ENCODE measurements at places on chromosomes 16 and 17. TPM values are rescaled to one million over a fixed set of nuclear protein-coding genes. Genes with fewer than 3 reads are reported as not detected.

The NEUROD2 gene
- total RNA-seq, result not detected

GRCh38 chr17:14557480-14557879, 256.6 kb downstream of the HS3ST3B1 start:
- DNase-seq, result no peak

DNA sequence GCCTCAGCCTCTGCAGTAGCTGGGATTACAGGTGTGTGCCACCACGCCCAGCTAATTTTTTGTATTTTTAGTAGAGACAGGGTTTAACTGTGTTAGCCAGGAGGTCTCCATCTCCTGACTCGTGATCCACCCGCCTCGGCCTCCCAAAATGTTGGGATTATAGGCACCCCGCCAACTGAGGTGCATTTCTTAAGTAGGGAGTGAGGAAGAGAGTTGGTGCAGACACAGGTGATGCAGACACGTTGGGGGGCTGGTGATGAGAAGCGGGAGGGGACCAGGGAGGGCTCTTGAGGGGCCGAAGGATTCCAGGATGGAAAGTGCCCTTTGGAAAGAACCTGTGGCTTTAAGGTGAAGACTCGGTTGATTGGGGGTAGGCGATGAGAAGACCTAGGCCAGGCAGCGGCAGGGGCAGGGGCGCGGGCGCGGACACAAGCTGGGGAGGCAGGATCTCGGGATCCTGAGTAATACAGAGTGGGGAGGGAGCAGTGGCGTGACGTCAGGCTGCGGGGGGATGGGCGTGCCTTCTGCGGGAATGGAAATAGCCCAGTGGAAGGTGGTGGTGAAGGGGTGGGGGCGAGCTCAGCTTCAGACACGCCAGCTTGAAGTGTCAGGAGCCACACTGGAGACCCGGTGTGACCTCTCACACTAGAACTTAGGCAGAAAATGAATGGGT, 2.5 kb upstream of the ATP6V0C start:
- DNase-seq, result no peak

The CDRT15 gene
- not detected for total RNA-seq

DNA sequence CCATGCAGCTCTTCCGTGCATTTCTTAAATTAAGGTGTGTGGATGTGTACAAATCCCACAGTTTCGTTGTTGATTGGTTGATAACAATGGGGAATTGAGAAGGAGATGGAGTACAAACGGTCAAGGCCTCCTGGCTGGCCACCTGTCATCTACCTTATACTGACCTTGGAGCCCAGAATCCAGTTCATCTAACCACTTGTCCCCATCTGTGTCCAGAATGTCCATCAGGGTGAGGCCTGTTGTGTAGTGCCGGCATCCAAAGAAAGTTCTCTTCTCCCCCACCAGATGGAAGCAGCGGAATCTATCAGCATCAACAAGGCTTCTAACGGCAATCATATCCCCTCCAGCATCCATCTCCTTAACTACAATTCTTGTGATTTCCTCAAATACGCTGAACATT, 1.5 kb downstream of the GSDMB start:
- no peak for DNase-seq

- DNase-seq, result no peak
Measured at GRCh38 chr16:77789085-77790008, 983 bp downstream of the VAT1L start.

Measured in breast epithelium (tissue), 4 donors.